ENCODE measurements at places on chromosomes 11 and 22.

DNA sequence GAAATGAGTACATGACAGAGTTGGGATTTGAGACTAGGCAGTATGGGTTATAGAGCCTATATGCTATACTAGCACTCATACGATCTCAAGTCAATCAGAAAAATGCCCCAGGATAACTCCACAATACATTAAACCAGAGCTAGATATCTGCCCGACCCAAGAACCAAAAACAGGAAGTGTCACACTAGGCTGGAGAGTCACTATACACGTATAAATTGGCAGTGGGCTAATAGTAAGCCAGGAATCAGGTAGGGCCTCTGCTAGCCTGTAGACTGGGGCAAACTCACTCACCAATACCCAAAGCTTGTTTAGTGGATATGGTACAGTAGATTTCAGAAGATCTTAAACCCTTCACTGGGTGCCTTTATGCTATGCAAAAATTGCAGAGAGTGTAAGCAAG is 16.2 kb upstream of the EIF4G2 start:
- DNase-seq, result no peak

GRCh38 chr11:5967708-5968107 is 586 bp downstream of the OR56A5 start:
- no peak for DNase-seq

DNA sequence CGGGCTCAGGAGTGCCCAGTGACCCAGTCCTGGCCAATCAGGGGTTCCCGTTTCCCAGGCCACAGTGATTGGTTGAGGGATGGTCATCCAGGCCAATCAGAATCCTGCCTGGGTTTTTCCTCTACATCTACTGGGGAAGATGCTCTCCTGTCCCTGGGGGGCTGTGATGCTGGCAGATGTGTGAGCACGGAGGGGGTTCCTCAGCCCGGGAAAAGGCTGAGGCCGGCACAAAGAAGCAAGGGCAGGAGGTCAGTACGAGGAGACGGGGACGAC is 171.2 kb downstream of the CTTN start:
- DNase-seq, result no peak

GRCh38 chr11:69040581-69041260 is 8.0 kb upstream of the TPCN2 start:
- no peak for DNase-seq

GRCh38 chr11:130318031-130318673 is 3.4 kb upstream of the ZBTB44 start:
- DNase-seq, result no peak

DNA sequence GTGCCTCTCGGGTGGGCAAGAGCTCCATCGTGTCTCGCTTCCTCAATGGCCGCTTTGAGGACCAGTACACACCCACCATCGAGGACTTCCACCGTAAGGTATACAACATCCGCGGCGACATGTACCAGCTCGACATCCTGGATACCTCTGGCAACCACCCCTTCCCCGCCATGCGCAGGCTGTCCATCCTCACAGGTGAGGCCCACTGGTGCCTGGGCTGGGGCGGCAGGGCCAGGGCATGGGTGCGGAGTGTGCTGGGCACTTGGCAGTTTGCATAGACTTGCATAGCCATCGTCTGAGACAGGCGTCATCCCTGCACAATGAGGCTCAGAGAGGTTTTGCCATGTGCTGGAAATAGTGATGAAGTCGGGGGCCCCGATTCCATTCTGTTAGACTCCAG is 6.3 kb downstream of the RASD2 start:
- no peak for DNase-seq

GRCh38 chr11:130720232-130721022 is 195.9 kb downstream of the SNX19 start:
- DNase-seq, result peak; percentile 33

- peak; percentile 80 for DNase-seq
Measured at GRCh38 chr11:44623731-44624491, 58.4 kb downstream of the CD82 start.

DNA sequence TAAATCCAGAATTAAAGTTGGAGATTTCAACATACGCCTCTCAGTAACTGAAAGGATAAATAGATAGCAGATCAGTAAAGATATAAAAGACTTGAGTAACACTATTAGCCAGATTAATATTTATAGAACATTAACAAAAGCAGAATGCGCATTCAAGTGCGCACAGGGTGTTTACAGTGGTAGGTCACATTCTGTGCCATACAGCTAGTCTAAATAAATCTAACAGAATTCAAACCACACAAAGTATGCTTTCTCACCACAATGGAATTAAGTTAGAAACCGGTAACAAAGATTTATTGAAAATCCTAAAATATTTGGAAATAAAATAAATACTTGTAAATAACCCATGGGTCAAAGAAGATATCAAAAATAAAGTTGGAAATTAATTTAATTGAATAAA is 341.0 kb downstream of the DYNC2H1 start:
- no peak for DNase-seq

DNA sequence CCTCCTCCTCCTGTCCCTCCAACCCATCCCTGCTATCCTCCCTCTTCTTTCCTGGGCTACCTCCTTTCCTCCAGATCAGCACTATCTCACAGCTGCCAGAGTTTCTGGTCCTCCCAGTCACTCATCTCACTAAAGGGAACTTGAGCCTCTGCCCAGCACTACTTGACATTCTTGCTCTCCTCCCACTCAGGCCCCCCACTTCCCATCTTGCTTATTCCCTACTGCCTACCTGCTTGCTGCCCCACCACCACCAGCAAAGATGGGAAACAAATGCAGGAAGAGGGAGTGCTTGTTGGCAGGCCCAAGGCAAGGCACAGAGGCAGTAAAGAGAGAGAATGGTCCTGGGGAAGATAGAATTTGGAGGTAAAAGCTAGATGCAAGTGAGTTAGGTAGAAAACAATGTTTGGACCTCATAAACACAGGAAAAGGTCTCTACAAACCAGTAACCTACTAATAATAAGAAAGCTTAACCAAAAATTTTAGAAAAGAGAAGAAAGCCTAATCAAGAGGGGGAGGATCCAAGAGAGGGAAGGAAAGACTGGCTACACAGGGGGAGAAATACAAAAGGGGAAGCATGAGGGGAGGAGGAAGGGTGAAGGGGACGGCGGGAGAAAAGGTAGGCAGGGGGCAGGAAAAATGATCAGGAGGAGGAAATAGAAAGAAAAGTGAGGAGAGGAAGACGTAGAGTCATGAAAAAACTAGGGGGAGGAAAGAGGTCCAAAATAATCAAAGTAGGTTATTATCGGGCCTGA is 63.6 kb downstream of the PAK1 start:
- no peak for DNase-seq

- DNase-seq, result no peak
Measured at GRCh38 chr11:78684377-78684776, 109.7 kb upstream of the NARS2 start.

- no peak for DNase-seq
Measured at GRCh38 chr11:69048031-69048693, 570 bp upstream of the TPCN2 start.

DNA sequence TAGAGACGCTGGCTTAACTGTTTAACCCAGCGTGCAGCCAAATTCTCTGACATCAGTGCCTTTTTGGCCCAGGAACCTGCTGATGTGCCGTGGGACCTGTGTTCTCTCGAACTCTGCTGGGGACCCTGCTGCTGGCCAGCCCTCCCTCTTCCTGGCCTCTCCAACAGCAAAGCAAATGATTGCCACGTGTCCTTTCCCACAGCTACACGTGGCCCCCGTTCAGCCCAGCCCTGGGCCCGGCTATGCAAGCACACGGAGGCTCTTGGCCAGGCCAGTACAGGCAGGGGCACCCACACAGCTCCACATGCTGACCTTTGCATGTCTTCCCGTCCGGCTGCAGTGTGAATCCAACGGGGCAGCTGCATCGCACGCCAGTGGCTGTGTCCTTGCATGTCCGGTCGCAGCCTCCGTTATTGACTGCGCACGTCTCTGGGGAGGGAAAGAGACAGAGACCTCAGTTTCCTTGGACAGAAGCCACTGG is 51.6 kb upstream of the TTLL12 start:
- DNase-seq, result no peak

DNA sequence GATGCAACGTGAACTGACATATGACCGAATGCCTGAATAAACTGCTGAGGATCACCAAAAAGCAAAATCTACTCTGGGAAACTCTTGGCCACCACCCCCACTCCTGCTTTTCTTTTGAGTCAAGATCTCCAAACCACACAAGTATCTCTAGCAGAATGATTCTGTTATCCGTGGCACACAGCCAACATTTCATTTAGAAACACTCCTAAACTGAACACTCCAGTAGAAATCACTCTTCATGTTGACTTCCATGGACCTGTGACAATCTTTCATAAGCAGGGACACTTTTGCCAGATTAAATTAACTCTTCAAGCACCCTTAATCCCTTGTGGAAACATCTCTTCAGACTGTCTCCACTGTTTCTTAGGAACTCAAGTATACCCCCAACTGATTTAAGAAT is 44.4 kb downstream of the VSIG10L2 start:
- peak; percentile 51 for DNase-seq

- peak; percentile 57 for DNase-seq
Measured at GRCh38 chr11:11808992-11809615, 32.7 kb upstream of the USP47 start.

DNA sequence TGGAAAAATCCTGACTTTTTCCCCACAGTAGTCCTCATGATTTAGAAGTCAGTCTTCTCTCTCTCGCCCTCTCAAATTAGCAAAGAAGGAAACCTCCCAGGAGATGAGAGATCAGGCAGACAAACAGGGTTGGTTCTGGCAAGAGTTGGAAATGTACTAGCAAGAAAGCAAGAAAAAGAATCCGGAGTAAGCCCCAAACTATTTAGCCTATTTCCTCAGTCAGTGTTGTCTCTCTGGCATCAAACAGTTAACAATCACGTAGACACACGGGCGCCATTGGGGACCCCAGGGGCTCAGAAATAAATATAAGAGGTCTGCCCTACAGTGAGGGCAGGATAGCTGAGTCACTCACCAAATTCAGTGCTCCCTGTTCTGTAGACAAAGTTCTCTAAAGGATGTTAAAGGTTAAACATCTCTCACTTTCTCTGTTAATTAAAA is 4.7 kb downstream of the C11orf52 start:
- no peak for DNase-seq

DNA sequence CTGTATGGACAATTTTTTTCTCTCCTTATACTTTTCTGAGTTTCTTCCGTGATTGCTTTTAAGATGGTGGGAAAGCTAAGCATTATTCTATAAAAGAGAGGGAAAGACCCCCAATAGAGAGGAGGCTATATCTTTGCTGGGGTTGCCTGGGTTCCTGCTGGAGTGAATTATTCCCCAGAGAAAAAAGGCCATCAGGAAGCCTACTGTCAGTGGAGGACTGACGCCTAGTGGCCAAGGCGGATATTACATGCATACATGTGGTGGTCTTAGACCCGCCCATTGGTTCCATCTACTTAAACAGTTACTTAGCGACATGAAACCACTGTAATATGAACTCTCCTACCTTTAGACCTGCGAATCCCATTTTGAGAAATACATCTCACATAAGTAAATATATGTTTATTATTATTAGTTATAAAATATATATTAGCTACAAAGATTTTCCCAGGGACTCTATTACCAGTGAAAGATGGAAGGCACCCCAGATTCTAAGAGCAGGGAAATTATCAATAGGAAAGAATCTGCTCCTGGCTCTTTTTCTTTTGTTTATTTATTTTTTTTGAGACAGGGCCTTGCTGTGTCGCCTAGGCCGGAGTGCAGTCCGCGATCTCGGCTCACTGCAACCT is 15.7 kb upstream of the PGA3 start:
- DNase-seq, result peak; percentile 92

GRCh38 chr11:115425816-115426215 is 78.4 kb downstream of the CADM1 start:
- DNase-seq, result no peak

- no peak for DNase-seq
Measured at GRCh38 chr11:125062218-125062930, 731 bp upstream of the SLC37A2 start.

- no peak for DNase-seq
Measured at GRCh38 chr11:108003623-108004022, 5.1 kb upstream of the CUL5 start.

- DNase-seq, result peak; percentile 75
Measured at GRCh38 chr11:9565822-9566560, 7.5 kb upstream of the WEE1 start.

- no peak for DNase-seq
Measured at GRCh38 chr22:41247703-41248102, 7.0 kb upstream of the CHADL start.

DNA sequence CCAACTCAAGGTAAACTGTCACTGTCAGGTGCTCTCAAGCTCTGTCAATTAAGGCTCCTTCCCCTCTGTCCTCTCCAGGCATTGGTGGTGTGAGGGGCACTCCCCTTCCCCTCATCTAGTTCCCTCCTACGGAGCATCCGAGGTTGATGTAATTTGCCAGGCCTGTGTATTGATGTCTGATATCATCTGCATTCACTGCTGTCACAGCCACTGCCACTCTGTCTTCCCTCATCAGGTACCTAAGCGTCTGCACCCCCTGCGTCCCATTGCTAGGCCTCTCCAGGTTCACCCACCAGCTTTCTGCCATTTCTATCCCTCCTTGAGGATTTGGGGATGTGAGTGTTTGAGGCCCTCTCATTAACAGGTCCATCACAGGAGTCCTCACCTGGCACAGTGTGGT is 50.0 kb upstream of the SYT13 start:
- no peak for DNase-seq

- no peak for DNase-seq
Measured at GRCh38 chr11:8060146-8060719, 20.8 kb upstream of the TUB start.

- no peak for DNase-seq
Measured at GRCh38 chr22:35866651-35867050, 149.0 kb downstream of the APOL5 start.

DNA sequence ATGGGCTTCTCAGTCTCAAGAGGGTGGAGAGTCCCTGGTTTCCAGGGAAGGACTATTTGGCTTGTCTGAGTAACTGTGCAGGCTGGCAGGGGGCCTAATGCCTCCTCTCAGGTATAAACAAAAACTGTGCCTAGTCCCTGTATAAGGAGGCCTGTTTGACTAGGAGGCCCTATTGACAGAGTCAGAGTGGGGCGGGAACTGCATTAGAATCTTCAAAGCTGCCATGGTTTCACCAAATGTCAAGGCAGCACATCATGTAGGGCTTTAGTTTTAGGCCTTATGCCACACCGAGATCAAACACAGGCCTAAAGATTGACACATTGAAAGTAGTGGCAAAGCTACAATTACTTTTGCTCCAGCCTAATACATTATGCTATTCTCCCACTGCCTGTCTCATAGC is 611.5 kb upstream of the B3GAT1 start:
- no peak for DNase-seq

GRCh38 chr11:71450939-71451338 is 2.1 kb upstream of the NADSYN1 start:
- DNase-seq, result peak; percentile 36

- DNase-seq, result no peak
Measured at GRCh38 chr11:2794046-2794967, 91.3 kb downstream of the CDKN1C start.

DNA sequence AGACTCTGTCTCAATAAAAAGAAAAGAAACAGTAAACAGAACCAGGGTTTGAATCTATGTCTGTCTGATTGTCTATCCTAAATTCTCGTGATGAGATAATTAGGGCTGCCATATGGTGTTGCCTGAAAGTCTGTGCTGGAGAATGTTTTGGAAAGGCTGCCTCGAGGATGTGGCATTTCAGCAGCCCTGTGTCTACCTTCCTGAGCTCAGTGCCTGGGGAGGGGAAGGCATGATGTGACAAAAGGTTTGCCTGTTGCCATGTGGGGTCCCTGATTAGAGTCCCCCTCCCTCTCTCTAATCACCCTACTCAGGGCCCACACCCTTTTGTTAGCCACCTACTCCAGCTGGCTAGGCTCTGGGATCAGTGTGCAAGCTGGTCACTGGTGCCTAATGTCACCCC is 15.2 kb downstream of the CD82 start:
- no peak for DNase-seq

All from tongue (tissue), 3 donors.